ENCODE measurements at places on chromosomes 5 and 9.

DNA sequence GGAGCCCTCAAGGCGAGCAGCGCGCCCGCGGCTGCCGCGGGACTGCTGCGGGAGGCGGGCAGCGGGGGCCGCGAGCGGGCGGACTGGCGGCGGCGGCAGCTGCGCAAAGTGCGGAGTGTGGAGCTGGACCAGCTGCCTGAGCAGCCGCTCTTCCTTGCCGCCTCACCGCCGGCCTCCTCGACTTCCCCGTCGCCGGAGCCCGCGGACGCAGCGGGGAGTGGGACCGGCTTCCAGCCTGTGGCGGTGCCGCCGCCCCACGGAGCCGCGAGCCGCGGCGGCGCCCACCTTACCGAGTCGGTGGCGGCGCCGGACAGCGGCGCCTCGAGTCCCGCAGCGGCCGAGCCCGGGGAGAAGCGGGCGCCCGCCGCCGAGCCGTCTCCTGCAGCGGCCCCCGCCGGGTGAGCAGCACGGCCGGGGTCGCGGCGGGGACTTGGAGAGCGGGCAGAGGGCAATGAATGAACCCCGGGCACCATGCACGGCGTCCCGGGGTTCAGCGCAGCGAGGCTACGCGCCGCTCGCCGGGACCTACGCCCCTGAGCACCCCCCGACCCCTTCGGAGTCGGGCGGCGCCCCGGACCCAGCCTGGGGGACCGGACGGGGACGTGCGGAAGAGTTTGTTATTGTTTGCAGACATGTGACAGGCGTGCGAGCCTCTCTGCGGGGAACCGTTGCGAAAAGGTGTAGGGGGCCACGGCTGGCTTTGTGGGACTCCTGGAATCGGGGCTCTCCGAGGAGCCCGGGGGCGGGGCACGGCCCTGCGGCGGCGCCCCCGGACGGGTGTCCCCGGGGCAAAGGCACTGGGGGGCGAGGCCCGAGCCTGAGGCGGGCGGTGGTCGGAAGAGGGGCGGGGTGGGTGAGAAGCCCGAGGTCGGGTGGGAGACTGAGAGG lies 553 bp downstream of the MAP3K1 start:
- H3K36me3 ChIP-seq: peaks cover 11% of the 10 kb centered on the region
- H3K27me3 ChIP-seq: no peaks in the 10 kb centered on the region
- peak overlapping the region; percentile 96 for H3K4me3 ChIP-seq
- peak overlapping the region; percentile 96 for H3K27ac ChIP-seq

GRCh38 chr9:9790216-9790872 lies 822.5 kb downstream of the PTPRD start:
- H3K36me3 ChIP-seq: no peaks in the 10 kb centered on the region
- peak; percentile 1 for DNase-seq
- no peak overlapping the region for H3K4me3 ChIP-seq
- H3K27ac ChIP-seq: no peak overlapping the region
- H3K4me1 ChIP-seq: peaks cover 1% of the 10 kb centered on the region

- H3K4me1 ChIP-seq: peaks cover 7% of the 10 kb centered on the region
- H3K4me3 ChIP-seq: no peak overlapping the region
- DNase-seq: no peak
Measured at GRCh38 chr9:73162987-73163768, 11.5 kb downstream of the ANXA1 start.

DNA sequence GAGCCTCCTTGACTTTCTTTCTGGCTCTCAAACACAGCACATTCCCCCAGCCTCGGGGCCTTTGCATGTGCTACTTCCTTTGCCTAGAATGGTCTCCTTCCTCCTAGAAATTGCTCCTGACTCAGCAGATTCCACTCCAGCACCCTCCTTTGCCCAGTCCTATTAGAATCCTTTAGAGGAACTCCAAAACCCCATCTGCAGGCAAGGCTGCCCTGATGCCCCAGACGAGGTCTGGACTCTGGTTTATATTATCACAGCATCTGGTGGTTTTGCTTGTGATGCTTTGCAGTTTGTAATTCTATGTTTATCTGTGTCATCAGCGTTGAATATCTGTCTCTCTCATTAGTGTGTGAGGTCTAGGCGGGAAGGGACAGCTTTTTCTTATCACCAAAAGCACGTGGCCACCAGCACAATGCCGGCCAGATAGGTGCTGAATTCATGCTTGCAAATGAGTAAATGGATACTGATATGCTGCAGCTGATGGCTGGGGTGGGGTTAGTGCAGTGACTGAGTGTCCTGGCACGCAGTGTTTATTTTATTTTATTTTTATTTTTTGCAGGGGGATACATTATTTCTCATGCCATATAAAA lies 30.0 kb upstream of the ANKH start:
- no peak for DNase-seq
- H3K27ac ChIP-seq: no peak overlapping the region
- H3K4me3 ChIP-seq: no peak overlapping the region
- no peaks in the 10 kb centered on the region for H3K4me1 ChIP-seq
- H3K36me3 ChIP-seq: no peaks in the 10 kb centered on the region

- no peak for DNase-seq
- H3K27me3 ChIP-seq: peaks cover 12% of the 10 kb centered on the region
- no peak overlapping the region for H3K4me3 ChIP-seq
- no peaks in the 10 kb centered on the region for H3K4me1 ChIP-seq
- H3K27ac ChIP-seq: no peak overlapping the region
Measured at GRCh38 chr9:1766042-1766441, 249.1 kb upstream of the SMARCA2 start.

GRCh38 chr5:127957183-127957582 lies 126.4 kb upstream of the SLC12A2 start:
- no peak overlapping the region for H3K27ac ChIP-seq
- DNase-seq: no peak
- no peak overlapping the region for H3K4me3 ChIP-seq
- H3K27me3 ChIP-seq: no peaks in the 10 kb centered on the region
- peaks cover 14% of the 10 kb centered on the region for H3K4me1 ChIP-seq

DNA sequence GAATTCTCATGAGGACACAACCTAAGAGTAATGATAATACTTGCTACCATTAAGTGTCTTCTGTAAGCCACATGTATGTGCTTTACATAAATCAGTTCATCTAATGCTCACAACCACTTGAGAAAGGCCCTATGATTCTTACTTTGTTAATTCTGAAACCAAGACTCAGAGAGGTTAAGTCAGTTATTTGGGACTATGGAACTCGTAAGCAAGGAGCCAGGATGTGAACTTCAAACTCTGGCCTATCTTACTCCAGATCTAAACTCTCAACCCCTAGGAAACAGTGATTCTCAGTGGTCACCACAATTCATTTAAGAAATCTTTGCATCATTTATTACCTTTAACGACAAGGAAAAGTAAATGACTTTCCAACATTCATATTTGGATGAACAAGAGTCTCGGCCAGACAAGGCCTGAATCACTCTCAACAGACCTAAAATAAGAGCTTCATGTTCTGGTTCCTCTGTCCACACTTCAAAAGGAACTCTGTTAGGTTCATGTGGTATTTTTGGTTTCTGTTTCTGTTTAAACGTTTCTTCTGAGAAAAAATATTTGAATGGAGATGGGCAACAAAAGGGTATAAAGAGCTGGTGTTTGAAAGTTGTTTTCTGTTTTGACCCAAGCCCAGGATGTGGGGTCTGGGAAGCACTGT lies 104.8 kb downstream of the LPAR1 start:
- H3K36me3 ChIP-seq: no peaks in the 10 kb centered on the region
- H3K4me3 ChIP-seq: no peak overlapping the region
- no peak overlapping the region for H3K27ac ChIP-seq
- no peaks in the 10 kb centered on the region for H3K4me1 ChIP-seq

- H3K27me3 ChIP-seq: peaks cover 16% of the 10 kb centered on the region
- no peak for DNase-seq
- no peak overlapping the region for H3K4me3 ChIP-seq
- H3K36me3 ChIP-seq: peaks cover 2% of the 10 kb centered on the region
- H3K4me1 ChIP-seq: peaks cover 16% of the 10 kb centered on the region
Measured at GRCh38 chr9:127873886-127874285, 3.6 kb downstream of the AK1 start.

DNA sequence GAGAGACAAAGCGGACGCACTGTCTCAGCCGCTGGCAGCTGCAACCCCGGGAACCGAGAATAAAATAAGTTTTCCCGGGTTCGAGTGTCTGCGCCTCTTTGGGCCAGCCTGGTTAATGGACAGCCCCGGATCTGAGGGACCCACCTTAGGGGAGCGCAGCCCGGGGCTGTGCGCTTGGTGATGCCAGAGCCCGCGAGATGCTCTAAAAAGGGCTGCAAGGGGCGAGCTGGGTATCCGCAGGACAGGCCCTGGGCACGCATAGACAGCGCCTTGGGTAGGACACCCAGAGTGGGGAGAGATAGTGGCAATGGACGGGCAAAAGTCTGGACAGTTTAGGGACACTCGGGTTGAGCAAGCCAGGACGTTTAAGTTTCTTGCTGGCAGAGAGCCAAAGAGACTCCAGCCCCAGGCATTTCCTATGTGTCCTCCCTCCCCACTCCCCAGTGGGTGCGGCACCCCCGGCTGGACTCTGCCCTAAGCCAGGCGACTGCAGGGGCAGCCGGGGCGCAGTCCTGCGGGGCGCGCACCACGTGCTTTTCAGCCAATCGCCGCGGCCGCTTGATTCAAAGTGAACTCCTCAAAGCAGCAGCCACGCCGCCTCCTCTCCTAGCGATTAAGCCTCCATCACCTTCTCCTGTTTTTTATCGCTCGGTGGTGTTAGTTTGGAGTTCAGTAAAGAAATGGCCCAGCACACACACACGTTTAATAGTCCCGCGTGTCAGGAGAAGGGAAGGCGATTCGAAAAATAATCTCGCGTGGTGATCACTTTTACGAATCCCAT lies 616 bp upstream of the ENC1 start:
- DNase-seq: peak; percentile 29
- H3K4me3 ChIP-seq: peak overlapping the region; percentile 92
- peaks cover 20% of the 10 kb centered on the region for H3K27me3 ChIP-seq
- peaks cover under 1% of the 10 kb centered on the region for H3K36me3 ChIP-seq
- H3K4me1 ChIP-seq: peaks cover 39% of the 10 kb centered on the region

DNA sequence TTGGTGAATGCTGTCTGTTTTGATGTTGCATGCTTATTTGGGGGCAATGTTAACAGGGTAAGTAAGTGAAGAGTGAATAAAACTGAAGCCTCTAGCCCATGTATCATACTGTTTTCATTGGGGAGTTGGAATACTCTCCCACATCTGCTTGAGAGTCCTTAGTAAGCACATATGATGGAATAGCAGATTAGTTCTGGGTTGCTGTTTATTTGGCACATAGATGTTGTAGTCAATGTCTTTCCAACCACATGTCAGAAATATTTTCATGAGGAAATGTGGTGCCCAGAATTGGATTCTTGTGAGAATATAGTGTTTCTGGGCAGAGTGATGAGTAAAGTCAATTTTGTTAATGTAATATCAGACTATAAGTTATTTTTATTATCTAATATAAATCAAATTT lies 611.7 kb upstream of the FTMT start:
- no peak overlapping the region for H3K4me3 ChIP-seq
- no peaks in the 10 kb centered on the region for H3K4me1 ChIP-seq
- no peaks in the 10 kb centered on the region for H3K27me3 ChIP-seq
- no peak overlapping the region for H3K27ac ChIP-seq
- no peak for DNase-seq

DNA sequence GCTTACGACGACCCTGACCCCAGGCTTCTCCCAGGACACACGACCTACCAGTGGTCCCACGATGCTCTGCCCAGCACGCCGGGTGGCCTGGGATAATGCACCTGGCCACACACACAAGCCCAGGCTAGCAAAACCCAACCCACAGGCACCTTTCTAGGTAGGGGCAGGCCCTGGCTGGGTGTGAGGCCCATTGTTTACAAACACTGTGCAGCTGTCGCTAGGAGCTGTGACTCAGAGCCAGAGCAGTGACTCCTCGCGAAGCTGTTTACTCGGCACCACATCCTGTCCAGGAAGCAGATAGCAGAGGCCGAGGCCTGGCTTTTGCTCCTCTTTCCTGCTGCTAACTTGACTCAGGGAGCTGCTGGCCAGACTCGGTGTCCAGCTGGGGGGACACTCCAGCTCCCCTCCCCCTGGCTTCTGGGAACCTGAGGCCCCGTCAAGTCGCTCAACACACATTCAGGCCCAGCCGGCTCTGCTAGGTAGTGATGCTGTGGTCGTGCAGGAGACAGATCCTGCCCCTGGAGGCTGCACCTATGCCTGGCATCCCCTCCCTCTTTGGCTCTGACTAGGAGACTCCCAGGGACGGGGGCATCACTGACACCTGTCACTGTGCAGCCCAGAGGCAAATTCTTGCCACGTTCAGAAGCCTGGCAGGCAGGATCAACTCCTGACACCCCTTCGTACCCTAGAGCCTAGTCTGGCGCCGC lies 12.8 kb upstream of the RALGDS start:
- no peaks in the 10 kb centered on the region for H3K27me3 ChIP-seq
- H3K4me3 ChIP-seq: peak overlapping the region; percentile 23
- H3K36me3 ChIP-seq: peaks cover 5% of the 10 kb centered on the region
- peaks cover 64% of the 10 kb centered on the region for H3K4me1 ChIP-seq

- H3K4me3 ChIP-seq: no peak overlapping the region
- no peaks in the 10 kb centered on the region for H3K4me1 ChIP-seq
- DNase-seq: no peak
- H3K27me3 ChIP-seq: no peaks in the 10 kb centered on the region
Measured at GRCh38 chr5:59062986-59063683, 480.3 kb downstream of the RAB3C start.

DNA sequence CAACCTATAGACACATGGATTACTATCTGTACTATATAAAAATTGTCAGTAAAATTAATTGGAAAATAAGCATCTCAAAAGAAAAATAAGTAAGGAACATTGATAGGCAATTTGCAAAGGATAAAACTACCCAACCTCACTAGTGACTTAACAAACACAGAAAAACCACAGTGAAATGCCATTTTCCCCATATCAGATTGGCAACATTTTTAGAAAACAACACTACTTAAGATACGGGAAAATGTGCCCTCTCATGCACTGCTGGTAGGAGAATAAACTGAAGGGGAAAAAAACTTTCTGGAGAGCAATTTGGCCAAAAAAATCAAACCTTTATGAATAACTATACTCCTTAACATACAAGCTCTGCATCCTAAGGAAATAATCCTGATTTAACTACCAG lies 254.0 kb downstream of the DEPDC1B start:
- no peaks in the 10 kb centered on the region for H3K27me3 ChIP-seq
- H3K4me3 ChIP-seq: no peak overlapping the region
- H3K36me3 ChIP-seq: peaks cover 4% of the 10 kb centered on the region
- DNase-seq: no peak

GRCh38 chr5:167245868-167246267 lies 1045.6 kb upstream of the WWC1 start:
- DNase-seq: no peak
- H3K27me3 ChIP-seq: no peaks in the 10 kb centered on the region
- no peaks in the 10 kb centered on the region for H3K4me1 ChIP-seq
- no peak overlapping the region for H3K27ac ChIP-seq
- H3K36me3 ChIP-seq: no peaks in the 10 kb centered on the region

DNA sequence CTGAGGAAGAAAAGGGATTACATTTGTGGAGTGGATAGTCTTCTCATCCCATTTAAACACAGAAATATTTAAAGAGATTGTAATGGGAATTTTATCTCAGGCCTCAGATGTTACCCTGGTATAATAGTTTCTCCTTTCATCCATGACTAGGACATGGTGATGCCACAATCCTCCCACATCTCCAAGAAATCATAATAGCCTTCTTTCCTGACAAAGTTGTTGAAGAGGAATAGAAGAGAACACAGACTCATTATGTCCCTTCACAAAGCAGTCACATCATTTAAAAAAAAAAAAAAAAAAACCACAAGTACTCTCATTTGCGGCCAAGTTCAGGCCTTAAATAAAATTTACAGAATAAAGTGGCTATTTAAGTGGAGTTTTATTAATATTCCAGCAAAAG lies 359.6 kb downstream of the DEPDC1B start:
- DNase-seq: no peak
- no peak overlapping the region for H3K27ac ChIP-seq

- no peak for DNase-seq
- peaks cover 23% of the 10 kb centered on the region for H3K4me1 ChIP-seq
- peak overlapping the region; percentile 53 for H3K27ac ChIP-seq
Measured at GRCh38 chr9:37954581-37954981, 50.7 kb upstream of the SLC25A51 start.
